ENCODE measurements at places on chromosomes 1 and 21.

DNA sequence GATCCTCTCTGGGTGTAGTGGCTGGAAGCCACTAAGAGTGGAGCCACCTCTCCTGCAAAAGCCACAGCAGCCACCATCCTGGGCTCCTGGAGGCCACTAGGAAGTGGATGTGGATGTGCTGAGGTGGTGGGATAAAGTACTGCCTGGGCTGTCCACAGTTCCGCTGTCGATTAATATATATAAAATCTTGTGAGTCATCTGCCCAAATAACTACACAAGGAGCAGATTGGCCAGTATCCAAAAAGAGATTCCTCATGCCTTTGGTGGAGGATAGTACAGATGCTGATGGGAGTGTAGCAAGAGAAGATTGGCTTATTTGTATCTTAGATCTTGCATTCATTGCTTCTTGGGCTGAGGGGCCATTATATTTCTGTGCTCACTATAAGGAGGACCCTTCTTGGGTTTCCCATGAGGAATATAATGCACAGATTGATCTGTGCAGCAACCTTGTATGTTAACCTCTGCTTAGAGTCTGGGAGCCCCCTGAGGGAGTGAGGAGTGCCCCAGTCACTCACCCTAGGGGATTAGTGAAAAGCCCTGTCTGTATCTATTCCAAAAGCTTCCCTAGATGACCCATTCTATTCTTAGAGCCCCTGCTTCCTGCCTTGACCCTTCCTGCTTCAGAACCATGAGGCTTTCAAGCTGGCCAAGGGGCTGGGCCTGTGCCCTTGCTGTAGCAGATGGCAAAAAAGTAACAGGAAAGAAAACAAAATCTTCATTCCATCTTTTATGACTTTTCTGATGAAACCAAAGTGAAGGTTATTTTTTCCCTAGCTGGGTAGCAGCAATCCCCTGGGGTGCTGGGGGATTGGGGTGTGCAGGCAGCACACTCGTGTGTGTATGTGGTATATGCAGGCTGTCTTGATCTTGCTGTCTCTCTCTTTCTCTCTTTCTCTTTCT is 31.7 kb downstream of the RCSD1 start:
- no peak for DNase-seq

- no peak for DNase-seq
These were observed 8.7 kb downstream of the SMG7 start for GRCh38 chr1:183480971-183481441.

- no peak for DNase-seq
These were observed 24.9 kb upstream of the NHLH2 start for GRCh38 chr1:115865704-115866380.

DNA sequence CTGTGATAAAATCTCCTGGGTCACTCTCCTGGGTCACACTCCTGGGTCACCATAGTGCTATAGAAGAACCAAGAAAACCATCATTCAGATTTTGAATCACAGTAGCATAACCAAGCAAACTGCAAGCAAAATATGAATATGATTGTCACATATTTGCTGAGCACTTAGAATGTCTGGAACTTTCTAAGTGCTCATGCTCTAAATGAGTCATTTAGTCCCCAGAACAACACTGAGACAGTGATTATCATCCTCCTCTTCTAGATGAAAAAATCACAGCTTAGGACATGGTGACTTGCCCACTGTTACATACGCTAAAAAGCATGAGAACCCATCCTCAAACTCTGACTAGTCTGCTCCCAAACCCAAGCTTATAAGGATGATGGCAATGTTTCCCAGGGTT is 39.5 kb upstream of the DDAH1 start:
- no peak for DNase-seq

GRCh38 chr1:176696109-176696508 is 233.1 kb downstream of the PAPPA2 start:
- DNase-seq: no peak

- DNase-seq: no peak
These were observed 1.2 kb upstream of the UBAP2L start for GRCh38 chr1:154219541-154219940.

DNA sequence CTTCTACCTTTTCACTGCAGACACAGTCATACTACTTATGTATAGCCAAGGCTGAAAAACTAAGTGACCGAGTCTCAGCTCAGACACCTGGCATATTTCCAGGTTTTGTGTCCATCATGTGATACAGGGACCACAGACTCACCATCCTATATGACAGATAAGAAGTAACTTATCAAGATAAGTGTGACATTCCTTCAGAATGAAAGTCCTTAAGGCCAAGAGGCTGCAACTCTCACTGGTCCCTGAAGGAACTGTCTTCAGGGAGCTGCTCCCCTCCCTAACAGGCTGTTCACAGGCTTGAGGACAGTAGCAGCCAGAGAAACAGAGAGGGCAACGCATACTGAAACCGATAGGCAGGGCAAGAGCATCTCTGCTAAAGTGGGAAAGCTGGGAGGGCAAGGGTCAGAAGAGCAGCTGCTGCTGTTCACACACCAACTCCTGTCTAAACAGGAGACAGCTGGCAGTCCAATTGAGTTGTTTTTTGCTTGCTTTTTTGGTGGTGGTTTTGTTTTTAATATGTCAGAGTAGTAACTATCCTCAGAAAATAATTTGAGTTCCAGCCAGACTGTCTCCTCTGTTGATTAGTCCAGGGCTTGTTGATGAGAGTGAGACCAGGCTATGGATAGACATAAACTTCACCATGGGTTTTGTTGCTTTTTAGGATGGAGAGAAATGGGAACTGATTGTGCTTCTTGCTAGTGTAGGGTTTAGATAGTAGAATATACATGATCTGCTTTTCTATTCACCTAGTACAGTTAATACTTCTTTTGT is 67.7 kb downstream of the MACF1 start:
- no peak for DNase-seq

DNA sequence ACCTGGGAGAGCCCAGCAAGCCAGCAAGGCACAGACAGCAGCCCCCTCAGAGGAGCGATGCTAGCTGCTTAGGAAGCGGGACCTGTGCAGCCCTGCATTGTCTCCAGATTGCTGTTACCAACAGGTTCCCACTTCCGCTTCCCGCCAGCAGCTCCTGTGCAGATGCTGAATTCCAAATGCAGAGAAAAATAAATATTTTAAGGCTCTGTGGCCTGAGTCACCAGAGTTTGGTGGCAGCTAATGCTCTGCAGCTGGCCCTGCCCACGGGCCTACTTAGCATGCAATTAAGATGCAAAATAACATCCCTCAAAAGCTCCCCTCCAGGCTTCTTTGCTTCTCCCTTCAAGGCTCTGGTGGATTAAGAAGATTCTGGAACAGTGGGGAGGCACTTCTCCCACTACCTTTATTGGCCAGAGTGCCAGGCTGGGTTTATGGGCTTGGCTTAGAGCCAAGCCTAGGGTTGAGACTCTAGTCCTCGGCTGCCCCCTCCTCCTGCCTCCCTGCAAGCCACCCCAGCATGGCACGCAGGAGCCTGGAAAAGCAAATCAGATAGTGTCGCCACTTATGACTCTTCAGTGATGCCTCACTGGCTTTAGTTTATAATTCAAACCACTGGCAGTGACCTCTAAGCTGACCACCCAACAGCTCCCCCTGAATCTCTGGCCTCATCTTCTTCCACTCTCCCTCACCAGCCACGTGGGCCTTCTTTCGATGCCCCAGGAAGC is 207.1 kb upstream of the ZC3H12A start:
- DNase-seq: no peak

GRCh38 chr1:65221638-65222339 is 73.8 kb downstream of the AK4 start:
- DNase-seq: no peak

GRCh38 chr1:186875896-186876835 is 47.4 kb downstream of the PLA2G4A start:
- DNase-seq: no peak

DNA sequence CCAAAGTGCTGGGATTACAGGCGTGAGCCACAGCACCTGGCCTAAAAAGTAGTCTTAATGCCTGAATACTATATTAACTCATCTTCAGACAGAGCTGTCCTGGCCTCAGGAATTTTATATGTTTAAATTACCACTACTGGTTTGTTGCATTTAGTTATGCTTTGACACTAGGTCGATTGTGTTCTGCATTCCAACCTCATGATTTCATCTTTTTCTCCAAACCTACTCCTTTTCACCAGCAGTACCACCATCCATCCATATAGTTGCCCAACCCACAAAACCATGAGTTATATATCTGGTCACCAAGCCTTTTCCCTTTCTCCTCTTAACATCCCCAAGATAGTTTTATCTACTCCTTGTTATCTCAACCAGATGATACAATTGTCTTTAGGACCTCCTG is 22.6 kb downstream of the FMO5 start:
- no peak for DNase-seq

DNA sequence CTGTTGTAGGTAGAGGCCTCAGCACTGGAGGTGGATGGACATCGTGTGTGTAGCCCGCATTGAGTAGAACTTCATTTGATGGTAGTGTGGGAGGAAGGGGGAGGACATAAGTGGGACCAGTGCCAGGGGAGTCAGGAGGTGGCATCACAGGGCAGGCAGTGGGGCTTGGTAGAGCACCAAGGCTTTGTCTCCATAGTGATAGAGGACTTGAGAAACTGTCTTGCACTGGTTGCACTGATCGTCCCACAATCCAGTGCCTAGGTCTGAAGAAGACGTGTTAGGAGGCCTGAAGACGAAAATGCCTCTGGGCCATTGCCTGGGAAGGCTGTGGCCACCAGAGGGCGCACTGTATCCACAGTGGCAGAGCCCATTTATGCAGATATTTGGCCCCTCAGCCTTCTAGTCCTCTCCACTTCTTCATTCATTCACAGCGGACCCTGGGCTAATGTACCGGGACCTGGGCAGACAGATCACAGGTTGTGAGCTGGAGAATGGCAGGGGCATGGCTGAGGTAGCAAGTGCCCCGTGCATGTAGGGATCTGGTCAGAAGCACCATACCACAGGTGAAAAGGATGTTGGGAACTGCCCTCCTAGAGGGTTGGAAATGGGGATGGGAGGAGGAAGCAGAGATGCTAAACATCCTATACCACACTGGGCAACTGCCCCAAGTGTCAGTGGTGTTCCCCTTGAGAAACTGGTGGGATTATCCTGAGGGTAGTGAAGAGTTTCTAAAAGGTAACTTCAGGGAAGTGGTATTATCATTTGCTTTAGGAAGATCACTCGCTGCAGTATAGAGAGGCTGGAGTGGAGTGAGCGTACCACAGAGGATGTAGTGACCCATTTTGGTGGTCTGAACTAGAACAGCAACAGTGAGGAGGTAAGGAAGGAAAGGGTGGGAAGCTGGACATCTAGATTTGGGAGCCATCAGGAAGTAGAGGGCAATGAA is 95.3 kb downstream of the PIK3R3 start:
- peak; percentile 82 for DNase-seq

DNA sequence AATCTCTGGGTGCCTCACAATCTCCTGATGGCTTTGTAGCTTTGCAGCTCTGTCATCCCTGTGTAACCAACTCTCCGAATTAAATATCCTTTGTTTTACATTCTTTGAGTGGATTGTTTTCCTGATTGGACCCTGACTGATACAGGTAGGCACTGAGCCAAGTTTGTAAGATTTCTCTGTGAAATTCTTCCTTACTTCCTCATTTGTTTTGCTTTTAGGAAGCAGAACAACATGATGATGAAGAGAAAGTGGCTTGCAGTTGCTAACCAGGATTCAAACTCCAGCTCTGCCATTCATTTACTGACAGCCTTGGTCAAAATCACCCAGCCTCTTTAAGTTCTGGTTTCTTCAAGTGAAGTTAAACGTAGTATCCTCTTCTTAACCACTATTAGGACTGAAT is 452.3 kb downstream of the OMA1 start:
- DNase-seq: no peak

- DNase-seq: no peak
These were observed 19.4 kb upstream of the SH3D21 start for GRCh38 chr1:36286802-36287201.

- no peak for DNase-seq
These were observed 47.4 kb downstream of the ACTN2 start for GRCh38 chr1:236733653-236734052.

GRCh38 chr1:157856538-157856937 is 14.9 kb upstream of the CD5L start:
- no peak for DNase-seq

DNA sequence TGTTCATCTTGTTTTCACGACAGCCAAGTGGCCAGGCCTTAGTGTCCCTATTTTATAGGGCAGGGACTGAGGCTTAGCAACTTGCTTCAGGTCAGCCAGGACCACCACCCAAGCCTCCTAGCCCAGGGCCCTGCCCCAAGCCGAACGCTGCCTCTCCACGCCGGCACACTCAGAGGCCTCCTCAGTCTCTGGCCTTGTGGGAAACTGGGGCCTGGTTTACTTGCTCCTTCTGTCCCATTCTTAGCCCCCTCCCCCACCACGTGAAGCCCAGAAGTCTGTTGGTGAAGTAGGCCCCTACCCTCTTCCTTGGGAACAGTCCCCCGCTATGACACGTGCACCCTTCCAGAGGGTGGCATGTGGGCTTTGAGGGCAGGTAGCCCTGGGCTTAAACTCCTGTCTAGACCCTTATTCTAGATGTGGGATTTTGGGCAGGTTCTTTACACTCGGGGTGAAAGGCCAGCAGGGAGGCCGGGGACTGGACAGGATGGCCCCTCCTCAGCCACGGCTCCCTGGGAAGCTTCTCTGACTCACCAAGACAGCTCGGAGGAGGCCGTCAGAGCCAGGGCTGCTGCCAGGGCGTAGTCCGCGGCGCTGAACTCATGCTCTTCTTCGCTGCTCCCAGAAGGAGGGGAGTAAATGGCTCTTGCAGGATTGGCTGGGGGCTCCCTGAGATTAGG is 4.3 kb downstream of the MYOM3 start:
- DNase-seq: no peak

DNA sequence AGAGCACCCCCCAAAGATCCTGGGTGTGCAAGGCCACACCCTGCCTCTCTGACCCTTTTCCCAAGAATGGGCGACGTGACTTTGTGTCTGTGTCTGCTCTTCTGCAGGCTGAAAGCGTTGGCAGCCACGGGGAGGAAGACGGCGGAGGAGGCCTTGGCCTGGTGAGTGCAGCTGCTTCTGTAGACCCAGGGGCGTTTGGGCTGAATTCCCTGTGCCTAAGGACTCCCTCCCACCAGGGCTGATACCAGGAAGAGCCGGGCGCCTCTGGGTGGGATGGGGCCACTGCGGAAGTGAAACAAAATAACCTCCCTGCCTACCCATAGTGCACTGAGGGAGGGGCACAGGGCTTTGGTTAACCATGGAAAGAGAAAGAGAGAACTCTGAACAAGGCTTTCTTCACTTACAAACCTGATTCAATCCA is 2.5 kb downstream of the UBASH3A start:
- DNase-seq: no peak

DNA sequence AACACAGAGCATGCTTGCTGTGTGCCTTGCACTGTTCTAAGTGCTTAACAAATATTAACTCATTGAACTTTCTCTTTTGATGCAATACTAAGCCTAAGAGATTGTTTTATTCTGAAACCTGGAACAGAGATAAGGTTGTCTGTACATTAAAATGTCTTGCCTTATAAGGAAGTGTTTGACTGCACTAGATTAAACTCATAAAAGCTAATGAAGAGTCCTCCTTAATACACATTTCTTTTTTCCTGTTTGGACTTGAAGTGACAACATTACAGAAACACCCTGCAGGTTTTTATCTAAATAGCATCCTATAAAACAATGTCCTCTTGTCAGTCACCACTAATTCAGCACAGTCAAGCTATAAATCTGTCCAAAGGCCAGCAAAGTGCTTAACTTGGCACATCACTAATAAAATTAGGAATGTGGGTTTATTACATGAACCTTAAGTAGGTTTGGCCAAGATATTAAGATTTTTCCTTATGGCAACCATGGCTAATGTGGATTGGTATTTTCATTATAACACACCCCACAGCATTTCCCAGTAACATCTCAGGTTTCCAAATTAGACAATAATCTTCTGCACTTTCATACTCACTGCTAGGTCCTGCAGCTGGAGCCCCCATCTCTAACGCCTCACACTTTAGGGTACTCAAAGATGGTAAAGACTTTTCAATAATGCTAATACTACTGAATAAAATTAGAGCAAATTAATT is 389.7 kb downstream of the LMO4 start:
- DNase-seq: no peak

All from stimulated activated CD8-positive, alpha-beta memory T cell treated with anti-CD3 and anti-CD28 coated beads, Interleukin-15, amount 100 ng/mL, for 1 hour (primary cell).